ENCODE measurements at places on chromosomes 5 and 9.

DNA sequence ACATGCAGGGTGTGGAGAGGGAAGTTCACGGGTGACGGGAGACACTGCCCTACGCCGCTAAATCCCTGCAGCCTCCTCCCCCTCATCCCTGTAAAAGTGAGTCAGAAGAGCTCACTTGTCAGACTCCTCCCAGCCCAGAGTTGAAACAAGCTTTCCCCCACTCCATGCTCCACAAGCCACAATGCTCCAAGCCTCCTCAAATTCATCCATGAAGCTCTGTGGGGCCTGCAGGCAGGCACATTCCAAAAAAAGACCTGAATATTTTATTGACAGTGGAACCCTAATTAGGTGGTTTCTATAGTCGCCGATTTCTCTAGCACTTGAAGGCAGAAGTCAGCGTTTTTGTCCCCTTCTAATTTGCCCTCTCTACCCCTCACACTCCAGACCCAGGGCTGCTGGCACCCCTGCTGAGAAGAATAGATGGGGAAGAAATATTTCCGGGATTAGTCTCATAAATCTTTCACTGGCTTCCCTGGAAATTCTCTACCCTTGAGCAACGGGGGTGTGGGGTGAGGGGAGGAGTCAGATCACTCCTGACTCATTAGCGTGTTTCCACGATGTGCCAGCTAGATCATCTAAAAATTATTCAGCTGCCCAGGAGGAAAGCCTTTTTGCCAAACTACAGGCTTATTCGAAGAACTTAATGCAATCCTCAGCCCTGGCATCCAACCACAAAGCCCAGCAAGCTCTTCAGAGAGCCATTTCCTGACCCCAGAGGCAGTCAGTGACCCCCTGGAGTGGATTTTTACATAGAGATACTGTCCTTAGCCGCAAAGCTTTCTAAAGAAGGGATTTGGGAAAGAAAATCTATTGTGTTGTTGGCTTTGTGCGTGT, 97.1 kb downstream of the ENC1 start:
- peak; percentile 78 for ATAC-seq

- ATAC-seq = peak; percentile 98
Observed at GRCh38 chr5:54013556-54014194, 296.7 kb downstream of the ARL15 start.

DNA sequence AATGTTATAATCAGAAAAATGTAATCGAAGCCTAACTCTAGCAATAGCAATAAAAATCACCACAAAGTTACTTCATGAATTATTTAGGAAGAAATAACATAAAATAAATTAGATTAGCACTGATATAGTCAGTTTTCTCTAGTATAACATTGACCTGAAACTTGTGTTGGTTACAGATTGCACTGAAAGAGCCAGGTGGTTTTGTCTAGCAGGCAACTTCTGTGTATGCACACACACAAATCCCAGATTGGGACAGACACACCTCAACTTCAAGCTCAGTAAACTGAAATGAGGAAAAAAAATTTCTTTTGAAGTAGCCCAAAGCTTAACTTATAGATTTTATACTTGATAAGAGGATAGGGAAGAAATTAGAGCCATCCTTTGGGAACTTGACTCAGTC, 129.3 kb downstream of the EFNA5 start:
- no peak for ATAC-seq

- no peak for ATAC-seq
Observed at GRCh38 chr5:180436275-180436674, 57.9 kb upstream of the CNOT6 start.

DNA sequence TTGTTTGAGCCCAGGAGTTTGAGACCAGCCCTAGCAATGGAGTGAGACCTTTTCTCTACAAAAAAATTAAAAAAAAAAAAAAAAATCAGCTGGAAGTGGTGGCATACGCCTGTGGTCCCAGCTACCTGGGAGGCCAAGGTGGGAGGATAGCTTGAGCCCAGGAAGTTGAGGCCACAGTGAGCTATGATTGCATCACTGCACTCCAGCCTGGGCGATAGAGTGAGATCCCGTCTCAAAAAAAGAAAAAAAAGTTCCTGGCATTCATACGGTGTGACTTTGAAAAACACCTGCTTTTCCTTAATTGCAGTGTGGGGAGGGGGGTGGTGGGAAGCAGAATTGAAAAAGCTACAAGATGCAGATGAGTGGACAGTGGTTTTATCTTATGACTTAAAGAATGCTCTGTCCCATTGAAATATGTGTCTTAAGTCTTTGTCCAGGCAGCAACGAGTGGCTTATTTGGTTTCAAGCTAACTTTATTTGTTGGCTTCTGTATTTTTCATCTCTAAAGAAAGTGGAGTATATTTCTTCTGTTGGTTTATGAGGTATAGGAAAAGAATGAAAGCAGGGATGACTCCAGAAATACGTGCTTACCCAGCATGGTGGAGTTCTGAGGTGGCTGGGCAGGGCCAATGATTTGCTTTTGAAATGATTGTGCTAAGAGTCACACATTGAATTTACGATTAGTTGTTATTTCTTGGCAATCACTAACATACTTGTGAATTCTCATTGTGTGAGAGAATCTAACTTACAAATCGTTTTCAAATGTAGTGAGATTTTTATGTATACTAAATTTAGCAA, 27.8 kb downstream of the ROPN1L start:
- ATAC-seq = no peak

DNA sequence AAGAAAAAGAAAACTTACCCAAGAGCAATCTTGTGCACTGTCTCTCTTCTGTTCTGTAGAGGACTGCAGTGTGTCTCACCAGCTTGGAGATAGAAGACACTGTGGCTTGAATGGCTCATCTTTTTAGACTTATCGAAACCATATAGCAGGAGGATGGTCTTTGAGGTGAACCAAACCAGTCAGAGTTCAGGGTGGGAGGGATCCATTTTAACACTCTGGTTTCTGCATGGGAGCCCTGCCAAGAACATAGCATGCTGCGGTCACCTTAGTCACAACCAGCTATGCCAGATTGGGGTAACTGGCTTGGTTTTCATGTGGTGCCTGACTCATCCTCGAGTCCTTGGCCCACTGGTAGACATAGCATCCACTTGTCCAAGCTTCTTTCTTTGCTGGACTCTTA, 135.1 kb downstream of the PAPPA start:
- ATAC-seq = peak; percentile 55

DNA sequence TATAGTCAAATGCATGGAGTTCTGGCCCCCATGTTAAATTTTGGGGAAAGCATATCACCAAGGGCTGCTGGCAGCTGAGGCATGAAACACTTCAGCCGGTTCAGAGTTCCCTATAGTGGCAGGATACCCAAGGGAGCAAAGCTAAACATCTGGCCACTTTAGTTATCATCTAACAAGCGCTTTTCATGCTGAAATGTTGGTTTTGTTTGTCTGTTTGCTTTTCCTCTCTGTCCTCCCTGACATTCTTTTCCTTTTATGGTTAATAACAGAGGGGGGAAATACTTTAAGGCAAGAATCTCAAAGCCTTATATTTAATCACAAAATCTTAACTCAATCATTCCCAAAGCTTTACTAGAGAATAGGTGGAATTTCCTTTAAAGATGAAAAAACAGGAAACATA, 11.9 kb downstream of the APBA1 start:
- ATAC-seq = no peak

- ATAC-seq = no peak
Observed at GRCh38 chr9:99486684-99487083, 264.6 kb downstream of the SEC61B start.

- ATAC-seq = no peak
Observed at GRCh38 chr5:143213851-143214363, 189.6 kb downstream of the NR3C1 start.

DNA sequence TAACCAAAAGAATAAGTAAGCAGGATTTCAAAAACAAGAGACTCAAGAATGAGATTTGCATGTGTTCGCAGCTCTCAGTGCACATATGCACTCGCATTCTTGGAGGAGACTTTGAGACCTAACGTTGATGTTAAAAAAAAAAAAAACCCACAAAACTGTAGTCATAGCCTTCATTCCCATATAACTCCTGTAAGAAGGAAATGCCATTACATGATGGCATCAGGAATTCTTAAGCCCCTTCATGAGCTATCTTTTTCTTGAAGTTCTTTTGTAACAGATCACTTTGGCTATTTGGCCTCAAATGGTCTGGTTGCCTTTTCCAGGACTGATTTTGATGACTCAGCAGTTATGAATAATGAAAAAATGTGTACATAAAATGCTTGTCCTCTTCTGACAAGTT, 113.8 kb downstream of the ALDH1A1 start:
- ATAC-seq = no peak

- ATAC-seq = no peak
Observed at GRCh38 chr9:76153902-76154629, 240.2 kb downstream of the RFK start.

GRCh38 chr5:17329571-17329970, 112.1 kb downstream of the BASP1 start:
- ATAC-seq = peak; percentile 43

- ATAC-seq = no peak
Observed at GRCh38 chr9:87872079-87872624, 10.5 kb upstream of the SPATA31E1 start.

DNA sequence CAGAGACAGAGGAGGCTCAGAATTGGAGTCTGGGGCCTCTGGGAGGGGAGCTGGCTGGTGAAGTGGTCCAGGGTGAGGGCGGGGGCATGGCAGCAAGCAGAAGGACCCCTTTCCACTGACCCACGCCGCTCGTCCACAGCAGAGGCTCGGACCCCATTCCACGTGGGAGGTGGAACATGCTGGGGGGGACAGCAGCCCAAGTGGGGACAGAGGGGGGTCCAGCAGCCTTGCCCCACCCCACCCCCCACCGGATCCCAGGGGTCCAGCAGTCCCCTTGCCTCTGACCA, 25.4 kb upstream of the NKD2 start:
- no peak for ATAC-seq

GRCh38 chr9:7095058-7095457, 337.3 kb downstream of the KDM4C start:
- ATAC-seq = no peak

DNA sequence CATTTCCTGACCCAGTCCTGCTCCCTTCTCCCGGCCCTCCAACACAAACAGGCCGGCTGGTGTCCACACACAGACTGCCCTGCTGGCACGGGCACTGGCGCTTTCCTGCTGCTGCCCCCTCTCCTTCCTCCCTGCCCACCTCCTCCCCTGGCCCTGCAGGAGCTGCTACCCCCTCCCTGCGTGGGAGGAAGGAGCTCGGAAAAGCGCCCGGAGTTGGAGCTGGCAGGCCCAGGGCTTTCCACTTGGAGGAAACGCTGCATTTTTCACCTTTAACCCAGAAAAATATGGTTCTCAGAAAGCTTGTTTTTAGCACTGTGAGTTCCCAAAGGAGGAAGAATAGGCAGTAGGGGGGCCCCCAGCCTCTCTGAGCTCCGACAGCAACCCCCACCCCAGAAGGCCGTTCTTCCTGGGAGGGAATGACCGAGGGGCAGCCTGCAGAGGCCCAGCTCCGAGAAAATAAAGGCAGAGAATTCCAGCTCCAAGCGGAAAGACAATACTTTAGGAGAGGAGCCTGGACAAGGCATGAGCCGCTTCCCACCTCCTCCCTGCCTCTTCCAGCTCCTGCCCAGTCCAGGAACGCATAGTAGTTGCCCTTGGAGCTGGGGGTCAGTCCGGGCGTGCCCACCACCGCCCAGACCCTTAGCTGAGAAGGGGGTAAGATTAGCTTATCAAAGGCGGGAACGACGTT, 88.9 kb downstream of the LIFR start:
- peak; percentile 7 for ATAC-seq

GRCh38 chr9:107308461-107308860, 25.4 kb downstream of the RAD23B start:
- no peak for ATAC-seq

DNA sequence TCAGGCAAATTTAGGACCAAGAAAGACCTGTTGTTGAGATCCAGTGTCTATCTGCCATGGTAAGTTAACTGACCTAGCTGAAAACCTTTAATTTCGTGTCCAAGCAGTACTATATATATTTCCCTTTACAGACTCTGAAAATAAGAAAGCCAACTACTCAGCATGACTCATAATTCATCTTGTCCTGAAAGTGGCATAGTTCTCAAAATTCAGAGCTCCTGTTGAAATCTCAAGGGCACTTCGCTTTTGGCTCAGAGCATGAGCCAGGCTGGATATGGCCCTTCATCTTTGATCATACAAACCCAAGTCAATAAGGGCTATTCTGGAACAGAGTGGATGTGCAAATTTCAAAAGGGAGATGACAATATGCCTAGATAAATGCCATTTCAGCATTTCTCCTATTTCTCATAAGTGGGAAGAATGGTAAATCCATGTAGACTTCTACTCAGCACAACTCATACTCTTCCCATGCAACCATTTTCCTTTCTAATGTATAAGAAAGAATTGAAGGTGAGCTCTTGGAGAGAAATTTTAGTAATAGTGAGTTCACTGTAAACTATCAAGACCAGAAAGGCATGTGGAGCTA, 567.9 kb upstream of the DAB2 start:
- ATAC-seq = no peak

GRCh38 chr5:37054391-37054790, 177.8 kb downstream of the NIPBL start:
- ATAC-seq = no peak

DNA sequence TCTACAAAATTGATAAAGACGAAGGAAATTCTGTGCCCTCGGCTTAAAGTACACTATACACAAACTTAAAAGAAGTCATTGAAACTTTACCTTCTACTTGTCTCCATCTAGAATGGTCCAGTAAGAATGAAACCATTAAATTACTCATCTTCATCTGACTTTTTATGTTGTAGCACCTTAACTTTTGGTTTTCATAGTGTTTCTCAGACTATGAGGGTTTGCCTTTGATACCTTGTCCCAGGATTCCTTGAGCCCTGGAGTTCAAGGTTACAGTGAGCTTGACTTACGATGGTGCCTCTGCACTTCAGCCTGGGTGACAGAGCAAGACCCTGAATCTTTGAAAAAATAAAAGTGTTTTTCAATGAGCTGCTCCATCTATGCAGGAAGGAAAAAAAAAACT, 132.2 kb downstream of the CDC42SE2 start:
- no peak for ATAC-seq

DNA sequence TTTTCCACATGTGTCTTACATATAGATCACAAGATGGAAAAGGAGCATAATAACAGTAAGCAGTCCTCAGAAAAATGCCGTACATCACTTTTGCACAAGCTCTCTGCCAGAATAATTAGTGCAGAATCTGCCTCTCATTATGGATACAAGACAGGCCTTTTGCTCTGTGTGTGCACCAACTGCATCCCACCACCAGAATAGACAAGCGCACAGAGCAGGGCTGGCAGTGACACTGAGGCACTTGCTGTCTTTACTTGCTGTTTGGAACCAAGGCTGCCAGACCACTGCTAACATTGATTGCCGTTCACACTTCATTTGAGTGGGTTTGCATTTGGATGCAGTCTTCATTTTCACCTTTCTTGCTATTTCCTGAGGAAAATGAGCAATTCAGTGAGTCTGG, 741.3 kb downstream of the TLE1 start:
- no peak for ATAC-seq

DNA sequence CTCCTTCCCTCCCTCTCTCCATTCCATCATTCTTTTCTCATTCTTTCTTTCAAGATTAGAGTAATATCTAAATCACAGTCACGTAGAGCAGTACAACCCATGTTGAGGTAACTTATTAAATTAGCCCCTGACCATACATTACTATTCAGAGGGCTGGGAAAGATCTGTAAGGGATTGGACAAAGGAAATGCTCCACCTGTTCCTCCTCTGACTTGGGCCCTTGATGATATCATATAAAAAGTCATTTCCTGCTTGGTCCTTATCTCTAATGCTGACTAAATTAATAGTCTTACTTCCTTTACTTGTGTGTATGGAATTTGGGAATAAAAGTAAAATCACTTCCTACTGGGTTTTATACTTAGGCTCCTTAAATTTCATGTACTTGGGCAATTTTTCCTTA, 40.8 kb downstream of the SNX18 start:
- no peak for ATAC-seq
